Hypothalamus (tissue), 51 donors: ENCODE measurements at places on chromosomes 4 and X.

- DNase-seq, result no peak
Measured at GRCh38 chr4:62709618-62710252, 1509.6 kb downstream of the ADGRL3 start.

GRCh38 chr4:20662851-20663250 is 37.4 kb upstream of the PACRGL start:
- DNase-seq, result no peak

DNA sequence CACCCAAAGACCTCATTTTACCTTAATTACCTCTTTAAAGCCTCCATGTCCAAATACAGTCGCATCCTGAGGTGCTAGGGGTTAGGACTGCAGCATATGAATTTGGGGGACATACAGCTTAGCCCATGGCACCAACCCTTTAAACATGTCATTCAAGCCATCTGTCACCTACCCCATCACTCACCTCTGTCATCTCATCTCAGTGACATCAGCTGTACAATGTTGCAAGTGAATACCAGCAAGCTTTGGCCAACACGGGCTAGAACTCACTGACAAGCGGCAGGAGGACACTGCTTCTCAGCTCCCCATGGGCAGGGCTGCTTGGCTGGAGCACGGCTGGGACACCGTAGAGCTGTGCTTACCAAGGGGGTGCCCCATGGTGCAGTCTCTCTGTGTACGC is 107.5 kb downstream of the STK32B start:
- no peak for DNase-seq

GRCh38 chr4:32879913-32880312 is 2159.7 kb downstream of the PCDH7 start:
- no peak for DNase-seq

DNA sequence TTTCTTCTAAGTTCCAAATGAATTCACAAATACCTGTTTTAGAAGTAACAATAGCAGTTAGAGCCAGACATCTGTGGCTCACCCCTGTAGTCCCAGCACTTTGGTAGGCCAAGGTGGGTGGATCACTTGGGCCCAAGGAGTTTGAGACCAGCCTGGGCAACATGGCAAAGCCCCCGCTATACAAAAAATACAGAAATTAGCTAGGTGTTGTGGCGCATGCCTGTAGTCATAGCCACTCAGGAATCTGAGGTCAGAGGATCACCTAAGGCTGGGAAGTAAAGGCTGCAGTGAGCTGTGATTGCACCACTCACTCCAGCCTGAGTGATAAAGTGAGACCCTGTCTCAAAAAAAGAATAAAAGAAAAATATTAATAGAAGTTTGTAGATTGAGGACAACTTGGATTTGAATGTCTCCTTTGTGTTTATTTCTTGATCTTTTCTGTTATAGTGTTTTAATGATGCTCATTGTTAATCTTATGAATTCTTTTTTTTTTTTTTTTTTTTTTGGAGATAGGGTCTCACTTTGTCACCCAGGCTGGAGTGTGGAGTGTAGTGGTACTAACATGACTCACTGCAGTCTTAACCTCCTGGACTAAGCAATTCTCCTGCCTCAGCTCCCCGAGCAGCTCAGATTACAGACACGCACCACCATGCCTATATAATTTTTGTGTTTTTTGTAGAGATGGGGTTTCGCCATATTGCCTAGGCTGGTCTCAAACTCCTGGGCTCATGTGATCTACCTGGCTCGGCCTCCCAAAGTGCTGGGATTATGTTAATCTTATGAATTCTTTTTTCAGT is 30.7 kb upstream of the RAPGEF2 start:
- DNase-seq, result no peak

DNA sequence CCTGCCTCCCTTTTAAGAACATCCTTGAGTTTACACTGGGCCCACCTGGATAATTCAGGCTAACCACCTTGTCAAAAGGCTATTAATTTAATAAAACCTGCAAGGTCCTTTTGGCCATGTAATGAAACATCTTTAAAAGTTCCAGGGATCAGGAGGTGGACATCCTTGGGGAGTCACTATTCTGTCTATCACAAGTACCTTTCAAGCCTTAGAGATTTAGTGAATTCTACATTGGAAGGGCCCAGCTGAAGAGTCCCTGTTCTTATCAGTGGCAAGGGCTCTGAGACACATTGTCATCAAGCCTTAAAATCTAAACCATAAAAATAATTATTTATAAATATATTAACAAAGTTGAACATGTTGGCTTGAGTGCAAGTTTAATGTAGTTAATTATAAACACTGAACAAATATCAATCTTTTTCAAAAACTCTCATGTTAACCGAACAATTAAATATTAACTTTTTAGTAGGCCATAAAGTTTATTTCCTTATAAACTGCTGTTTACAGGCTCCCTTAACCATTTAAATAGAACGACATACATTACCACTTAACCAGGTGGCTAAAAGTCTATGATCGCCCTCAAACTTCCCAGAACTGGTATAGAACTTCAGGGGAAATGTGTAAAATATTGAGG is 104.4 kb upstream of the CBR4 start:
- no peak for DNase-seq

- no peak for DNase-seq
Measured at GRCh38 chr4:88807499-88807898, 109.9 kb upstream of the NAP1L5 start.

DNA sequence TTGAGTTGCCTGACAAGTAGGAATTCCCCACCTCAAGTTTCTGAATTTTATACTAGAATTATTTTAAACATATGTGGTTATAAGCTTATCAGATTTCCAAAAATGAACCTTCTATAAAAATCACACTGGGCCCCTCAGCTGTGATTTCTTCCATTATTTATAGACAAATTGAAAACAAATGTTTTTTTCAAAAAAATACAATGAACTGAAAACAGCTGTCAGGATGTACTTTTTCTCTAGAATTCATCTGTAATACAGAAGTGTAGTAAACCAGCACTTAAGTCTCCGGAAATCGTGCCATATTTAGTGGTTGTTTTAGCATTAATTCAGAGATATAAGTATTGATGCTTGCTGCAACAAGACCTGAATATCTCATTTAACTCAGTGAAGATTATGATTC is 74.0 kb downstream of the SPRY1 start:
- no peak for DNase-seq

DNA sequence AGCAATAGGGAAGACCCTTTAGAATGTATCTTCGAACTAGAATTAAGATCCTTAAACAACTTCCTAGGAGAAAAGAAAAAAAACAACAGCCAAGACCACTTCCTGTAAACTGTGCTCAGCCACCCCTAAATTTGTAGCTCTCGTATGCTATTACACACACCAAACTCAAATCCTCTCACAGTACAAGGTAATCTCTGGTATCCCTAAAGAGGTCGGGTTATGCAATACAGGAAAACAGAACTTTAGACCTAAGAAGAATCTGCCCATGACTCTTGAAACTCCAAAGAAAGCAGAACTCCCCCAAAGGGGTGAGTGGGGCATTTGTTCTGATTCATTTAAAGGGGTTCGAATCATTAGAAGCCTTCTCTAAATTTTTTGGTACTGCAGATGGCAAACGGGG is 170.9 kb upstream of the CASK start:
- DNase-seq, result no peak

DNA sequence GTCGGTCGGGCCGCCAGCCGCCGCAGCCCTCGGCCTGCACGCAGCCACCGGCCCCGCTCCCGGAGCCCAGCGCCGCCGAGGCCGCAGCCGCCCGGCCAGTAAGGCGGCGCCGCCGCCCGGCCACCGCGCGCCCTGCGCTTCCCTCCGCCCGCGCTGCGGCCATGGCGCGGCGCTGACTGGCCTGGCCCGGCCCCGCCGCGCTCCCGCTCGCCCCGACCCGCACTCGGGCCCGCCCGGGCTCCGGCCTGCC is 213 bp downstream of the NFKB1 start:
- no peak for DNase-seq

DNA sequence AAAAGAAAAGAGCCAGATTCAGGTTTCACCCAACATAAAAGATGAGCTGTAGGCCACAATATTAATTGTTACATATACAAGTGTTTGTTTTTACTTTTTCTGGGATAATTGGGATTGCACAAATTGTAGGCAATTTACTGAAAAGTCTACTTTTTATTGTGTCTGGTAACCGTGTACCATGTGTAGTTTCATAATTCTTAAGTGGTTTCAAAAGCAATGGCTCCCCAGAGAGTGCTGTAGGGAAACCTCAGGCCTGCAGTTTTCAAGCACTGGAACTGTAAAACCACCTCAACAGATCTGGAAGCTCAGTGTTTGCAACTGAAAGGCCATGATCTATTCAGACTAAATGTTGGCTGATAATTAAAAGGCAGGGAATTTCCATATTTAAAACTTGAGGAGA is 53.9 kb upstream of the MMAA start:
- no peak for DNase-seq

GRCh38 chr4:126719852-126720251 is 912.9 kb upstream of the INTU start:
- DNase-seq, result no peak

DNA sequence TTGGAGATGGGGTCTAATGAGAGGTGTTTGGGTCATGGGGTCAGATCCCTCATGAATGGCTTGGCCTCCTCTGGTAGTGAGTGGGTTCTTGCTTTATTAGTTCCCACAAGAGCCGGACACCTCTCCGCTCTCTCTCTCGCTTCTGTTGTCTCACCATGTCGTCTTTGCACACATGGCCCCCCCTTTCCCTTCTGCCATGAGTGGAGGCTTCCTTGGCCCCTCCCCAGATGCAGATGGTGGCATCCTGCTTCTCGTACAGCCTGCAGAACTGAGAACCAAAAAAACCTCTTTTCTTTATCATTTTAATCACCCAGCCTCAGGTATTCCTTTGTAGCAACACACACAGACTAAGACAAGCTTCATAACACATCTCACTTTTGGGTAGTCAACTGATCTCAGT is 49.6 kb upstream of the SPRY1 start:
- DNase-seq, result no peak
